Fibroblast of gingiva (primary cell): ENCODE measurements at places on chromosomes 16 and 17.

- DNase-seq, result no peak
Measured at GRCh38 chr17:69344939-69345338, 18.0 kb upstream of the ABCA5 start.

GRCh38 chr17:15657868-15658267, 26.2 kb downstream of the TRIM16 start:
- DNase-seq, result no peak

DNA sequence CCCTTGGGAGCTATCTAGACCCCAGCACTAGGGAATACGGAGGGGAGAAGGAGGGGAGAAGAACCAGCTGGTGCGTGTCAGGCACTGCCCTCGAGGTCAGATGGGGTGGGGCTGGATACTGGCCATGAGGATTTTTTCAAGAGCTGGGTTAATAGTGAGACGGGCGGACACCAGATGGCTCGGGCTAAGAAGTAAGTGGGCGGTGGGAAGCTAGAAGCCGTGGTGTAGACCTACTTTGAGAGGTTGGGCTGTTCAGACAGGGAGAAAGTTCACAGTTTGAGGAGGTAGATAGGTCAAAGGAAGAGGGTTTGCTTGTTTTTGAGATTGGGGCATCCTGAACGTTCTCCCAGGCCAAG, 303.8 kb downstream of the SEC14L1 start:
- DNase-seq, result peak; percentile 52

DNA sequence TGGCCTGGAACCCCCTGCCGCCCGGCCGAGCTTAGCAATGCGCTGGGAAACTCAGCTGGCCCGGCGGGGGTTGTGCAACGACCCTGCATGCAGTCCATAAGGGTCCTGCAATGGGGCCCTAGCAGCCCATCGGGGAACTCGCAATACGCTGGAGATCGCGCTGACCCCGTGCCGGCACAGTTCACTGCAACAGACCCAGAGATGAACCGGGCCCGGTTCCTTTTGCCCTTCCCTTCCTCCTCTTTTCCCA, 375 bp downstream of the SLC25A11 start:
- DNase-seq, result no peak

GRCh38 chr17:627051-627450, 87.6 kb downstream of the VPS53 start:
- DNase-seq, result no peak

GRCh38 chr16:49635009-49635350, 220.9 kb downstream of the ZNF423 start:
- DNase-seq, result no peak

DNA sequence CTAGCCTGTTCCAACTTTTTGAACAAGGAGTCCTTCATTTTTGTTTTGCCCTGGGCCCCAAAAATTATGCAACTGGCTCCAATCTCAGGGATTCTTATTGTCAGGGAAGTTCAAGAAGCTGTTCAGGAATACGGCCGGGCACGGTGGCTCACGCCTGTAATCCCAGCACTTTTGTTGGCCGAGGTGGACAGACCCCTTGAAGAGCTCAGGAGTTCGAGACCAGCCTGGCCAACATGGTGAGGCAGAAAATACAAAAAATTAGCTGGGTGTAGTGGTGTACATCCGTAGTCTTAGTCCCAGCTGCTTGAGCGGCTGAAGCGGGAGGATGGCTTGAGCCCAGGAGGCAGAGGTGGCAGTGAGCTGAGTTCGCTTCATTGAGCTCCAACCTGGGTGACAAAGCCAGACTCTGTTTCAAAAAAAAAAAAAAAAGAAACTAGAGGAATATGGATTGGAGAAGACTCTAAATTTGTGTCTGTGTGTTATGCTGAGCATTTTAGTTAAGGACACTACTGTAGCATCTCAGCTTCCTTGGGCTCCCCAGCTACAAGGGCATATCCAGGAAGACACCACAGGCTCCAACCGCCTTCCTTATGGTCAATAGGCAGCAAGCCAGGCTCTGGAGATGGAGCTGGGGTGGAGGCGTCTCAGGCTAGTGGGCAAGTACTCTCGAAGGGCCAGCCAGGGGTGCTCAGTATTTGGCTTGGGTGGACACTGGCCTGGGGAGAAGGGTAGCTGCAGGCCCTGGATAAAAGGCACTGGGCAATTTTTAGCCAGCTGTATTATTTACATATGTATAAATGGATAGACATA, 56.8 kb upstream of the CREBBP start:
- DNase-seq, result no peak

DNA sequence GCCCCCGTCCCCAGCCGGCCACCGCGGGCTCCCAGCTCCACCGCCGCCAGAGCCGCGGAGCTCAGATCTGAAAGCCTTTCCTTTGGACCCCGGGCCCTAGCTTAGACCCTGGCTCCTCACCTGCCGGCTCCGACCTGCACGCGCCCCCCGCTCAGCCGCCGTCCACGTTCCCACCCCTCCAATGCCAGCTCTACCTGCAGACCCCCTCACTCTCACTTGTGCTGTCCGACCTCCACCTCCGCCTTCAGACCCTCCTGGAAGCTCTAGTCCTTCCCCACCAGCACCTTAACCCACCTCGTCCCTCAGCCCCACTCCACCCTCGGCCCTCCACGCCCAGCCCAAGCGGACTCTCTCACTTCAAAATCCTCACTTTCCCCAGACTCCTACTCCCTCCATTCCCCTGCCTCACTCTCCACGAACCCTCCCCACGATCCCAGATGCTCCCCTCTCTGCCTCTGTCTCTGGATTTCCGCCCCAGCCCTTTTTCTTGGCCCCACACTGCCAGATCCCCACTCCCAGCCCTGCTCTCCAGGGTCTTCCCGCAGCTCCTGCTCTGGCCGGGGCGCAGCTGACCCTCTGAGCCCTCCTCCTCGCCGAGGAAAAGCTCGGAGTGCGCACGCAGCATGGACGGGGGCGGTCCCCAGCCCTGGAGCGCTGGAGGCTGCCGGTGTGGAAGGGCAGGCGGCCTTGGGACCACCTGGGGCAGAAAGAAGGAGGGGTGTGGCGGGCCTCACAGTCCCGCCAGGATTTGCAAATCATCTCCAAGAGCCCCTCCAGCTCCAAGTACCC, at the start of gene TMEM114:
TSS of gene TMEM114 (minus strand) at position 612 of the 789 bp plus-strand sequence. CDS start 673 bp downstream, outside the sequence.
- DNase-seq, result no peak

GRCh38 chr17:64591944-64592343, 70.2 kb downstream of the SMURF2 start:
- no peak for DNase-seq

DNA sequence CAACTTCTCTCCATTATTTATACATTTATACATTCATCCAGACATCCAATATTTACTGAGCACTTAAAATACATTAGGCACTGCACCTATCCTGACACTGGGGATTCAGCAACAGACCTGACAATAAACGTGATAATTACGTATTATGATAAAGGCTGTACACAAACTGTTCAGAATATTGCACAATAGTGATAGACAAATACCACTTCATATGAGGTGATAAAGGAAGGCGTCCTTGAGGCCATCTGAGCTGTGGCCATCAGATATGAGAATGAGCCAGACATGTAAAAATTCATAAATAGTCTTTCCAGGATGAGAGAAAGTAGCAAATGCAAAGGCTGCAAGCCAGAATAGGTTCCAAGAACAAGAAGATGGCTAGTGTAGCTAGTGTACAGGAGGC, 8.6 kb downstream of the USP32 start:
- no peak for DNase-seq

DNA sequence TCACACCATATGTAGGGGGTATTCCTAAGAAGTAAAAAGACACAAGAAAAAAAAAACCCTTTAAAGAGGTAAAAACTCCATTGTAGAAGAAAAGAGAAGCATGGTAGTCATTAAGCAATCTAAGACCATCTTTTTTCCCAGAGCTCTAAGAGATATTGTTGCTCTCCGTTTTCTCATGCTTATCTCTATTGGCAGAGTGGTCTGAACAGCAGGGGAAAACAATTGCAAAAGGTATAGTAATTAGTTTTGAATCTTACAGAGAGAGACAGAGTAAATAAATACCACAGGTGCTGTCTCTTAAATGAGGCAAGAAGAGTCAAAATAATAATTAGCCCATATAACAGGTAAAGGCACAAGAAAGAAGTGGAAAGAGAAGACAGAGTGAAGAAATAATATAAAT, 821.4 kb upstream of the CA10 start:
- DNase-seq, result no peak

DNA sequence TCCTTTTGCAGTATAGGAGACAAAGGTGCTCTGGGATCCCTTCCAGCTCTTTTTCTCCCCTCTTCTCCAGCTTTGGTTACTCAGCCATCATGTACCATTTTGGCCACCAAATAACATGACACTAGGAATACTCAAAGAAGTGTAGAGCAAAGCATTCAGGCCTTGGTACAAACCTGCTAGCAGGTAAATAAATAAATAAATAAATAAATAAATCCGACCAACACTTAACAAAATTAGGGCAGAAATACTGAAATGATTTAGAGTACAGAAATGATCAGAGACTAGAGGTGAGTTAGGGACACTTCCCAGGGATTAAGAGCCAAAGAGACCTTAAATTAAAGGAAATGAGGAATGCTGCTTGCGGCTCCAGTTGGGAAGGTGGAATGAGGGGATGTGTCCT, 17.7 kb upstream of the ITGB3 start:
- no peak for DNase-seq

DNA sequence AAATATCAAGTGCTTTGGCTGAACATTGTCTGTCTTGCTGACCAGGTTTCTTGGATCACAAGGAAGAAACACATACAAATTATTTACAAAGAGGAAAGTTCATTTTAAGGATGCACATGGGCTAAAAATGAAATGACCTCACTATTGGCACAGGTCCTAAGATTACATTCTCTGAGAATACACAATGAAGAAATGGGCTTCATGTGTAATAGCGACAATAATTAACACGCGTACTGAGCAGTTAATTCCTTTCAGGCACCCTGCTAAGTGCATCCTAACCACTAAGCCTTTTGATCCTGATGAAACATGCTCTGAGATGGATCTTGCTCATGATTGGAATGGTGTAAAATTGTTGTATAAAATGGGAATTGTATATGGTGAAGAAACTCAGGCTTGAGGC, 429.0 kb downstream of the HS3ST4 start:
- no peak for DNase-seq

- no peak for DNase-seq
Measured at GRCh38 chr17:17942846-17943245, 29.4 kb downstream of the TOM1L2 start.

GRCh38 chr17:57943140-57943539, 12.1 kb downstream of the CUEDC1 start:
- peak; percentile 43 for DNase-seq

GRCh38 chr17:73693071-73693470, 48.8 kb upstream of the SDK2 start:
- no peak for DNase-seq

- DNase-seq, result no peak
Measured at GRCh38 chr16:53528797-53529196, 25.8 kb upstream of the AKTIP start.

DNA sequence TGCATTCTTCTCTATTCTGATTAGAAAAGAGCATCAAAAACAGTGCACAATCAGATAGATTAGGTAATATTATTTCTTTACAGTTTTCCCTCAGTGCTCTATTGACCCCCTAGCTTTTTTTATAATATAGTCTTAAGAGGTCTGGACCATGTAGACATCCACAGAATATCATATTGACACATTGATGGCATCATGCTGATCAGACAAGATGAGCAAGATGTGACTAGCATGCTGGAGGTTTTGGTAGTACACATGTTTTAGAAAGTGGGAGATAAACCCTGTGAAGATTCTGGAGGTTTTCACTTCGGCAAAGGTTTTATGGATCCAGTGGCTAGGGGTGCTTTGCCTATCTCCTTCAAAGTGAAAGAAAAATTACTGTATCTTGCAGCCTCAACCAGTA, 2.8 kb upstream of the ABCA8 start:
- DNase-seq, result no peak

- no peak for DNase-seq
Measured at GRCh38 chr16:4369007-4369733, 2.5 kb upstream of the VASN start.

- no peak for DNase-seq
Measured at GRCh38 chr17:333626-334396, 18.8 kb downstream of the RPH3AL start.

- peak; percentile 78 for DNase-seq
Measured at GRCh38 chr16:23406546-23407240, 46.3 kb downstream of the COG7 start.

- no peak for DNase-seq
Measured at GRCh38 chr17:57957120-57957850, 2.1 kb upstream of the CUEDC1 start.

DNA sequence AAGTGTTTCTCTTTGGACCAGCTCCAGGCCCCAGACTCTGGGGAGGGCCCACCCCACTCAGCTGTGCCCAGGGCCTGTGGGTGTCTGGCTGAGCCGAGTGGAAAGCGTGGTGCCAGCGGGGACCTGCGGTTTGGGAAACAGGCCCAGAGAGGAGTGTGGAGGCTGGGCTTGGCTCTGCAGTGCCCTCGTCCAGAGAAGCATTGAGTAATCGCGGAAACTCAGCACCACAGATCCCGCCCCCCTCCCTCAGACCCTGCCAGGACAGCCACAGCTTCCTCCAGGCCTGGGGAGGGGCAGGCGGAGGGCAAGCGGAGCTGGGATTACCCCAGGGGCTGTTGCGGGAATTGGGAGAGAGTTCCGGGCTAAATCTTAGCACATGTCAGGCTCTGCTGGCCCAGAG, 14.6 kb upstream of the PITPNA start:
- peak; percentile 99 for DNase-seq

DNA sequence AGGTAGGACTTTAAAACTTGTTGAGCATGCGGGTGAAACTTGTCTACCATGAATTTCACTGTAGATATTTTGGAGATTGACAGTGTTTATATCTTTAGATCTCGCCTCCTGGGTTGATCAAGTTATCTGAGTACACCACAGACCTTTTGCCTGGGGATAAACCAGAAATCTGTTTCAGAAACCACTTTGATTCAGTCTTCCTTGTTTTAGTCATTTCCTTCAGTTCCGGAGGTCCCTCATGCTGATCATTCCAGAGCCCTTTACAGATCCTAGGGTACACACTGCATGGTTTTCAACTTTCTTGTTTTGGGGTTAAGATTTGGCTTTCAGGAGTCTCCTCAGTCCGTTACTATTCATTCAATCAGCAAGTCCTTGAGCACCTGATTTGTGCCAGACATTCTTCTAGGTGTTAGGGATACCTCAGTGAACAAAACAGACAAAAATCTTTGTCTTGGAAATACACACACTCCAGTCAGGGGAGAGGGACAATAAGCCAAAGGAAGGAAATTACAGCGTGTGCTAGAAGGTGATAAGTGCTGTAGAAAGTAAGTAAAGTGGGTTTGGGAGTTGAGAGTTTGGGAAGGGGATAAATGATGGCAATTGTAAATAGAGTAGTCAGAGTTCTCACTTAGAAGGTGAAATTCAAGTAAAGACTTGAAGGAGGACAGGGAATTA, 12.2 kb downstream of the NOD2 start:
- no peak for DNase-seq

DNA sequence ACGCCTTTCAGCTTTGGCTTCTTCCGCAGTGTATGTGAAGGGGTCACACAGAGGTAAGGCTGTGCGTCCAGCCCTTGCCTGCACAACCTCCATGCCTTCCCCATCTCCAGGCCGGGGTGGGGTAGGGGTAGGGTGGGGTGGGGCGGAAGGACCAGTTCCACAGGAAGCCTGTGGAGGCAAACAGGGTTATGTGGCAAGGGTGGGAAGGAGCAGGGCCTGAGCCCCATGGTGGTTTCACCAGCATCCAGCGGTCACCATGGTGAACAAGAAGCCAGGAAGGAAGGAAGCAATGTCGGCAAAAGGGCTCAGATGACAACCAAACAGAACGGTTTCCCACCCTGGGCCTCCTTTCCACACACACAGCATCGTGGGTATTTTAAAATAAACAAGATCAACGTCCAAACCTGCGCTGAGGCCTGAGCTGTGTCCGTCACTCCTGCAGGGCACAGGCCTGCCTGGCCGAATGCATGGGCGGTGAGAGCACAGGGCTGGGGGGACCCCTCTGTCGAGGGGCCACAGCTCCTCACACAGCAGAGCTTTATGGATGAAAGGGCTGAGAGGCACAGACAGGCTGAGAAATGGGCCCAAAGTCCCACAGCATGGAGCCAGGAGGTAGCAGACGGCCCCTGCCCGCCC, 80.5 kb downstream of the ZNF778 start:
- no peak for DNase-seq
